Ovary (tissue), 10 donors: ENCODE measurements at places on chromosomes 5 and 9. TPM values are rescaled to one million over a fixed set of nuclear protein-coding genes. Genes with fewer than 3 reads are reported as not detected.

- H3K4me3 ChIP-seq: no peak overlapping the region
- no peak overlapping the region for H3K27ac ChIP-seq
- no peak for DNase-seq
- H3K36me3 ChIP-seq: no peaks in the 10 kb centered on the region
Observed at GRCh38 chr9:108444400-108445358, 411.1 kb downstream of the ACTL7B start.

The CCNG1 gene
- total RNA-seq: 221 TPM

DNA sequence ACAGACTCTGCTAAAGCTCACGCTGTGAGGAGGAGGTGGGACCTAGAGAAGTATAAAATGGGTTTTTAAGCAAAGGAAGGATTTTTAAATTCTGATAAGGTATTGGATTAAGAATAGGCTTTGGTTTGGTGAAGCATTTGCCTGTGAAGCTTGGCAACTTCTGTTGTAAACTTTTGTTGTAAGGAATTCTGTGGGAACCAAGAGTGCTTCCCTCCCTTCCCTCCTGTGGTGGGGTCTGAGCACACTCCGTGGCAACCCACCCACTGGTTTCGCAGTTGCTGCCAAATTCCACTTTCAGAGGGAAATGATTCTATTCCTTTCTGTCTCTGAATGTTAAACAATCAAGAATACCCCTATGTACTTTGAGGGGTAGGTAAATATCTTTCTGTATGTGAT lies 28.6 kb upstream of the GTF2H2C start:
- no peaks in the 10 kb centered on the region for H3K4me1 ChIP-seq
- no peak overlapping the region for H3K4me3 ChIP-seq
- no peaks in the 10 kb centered on the region for H3K36me3 ChIP-seq
- no peak for DNase-seq

GRCh38 chr9:69593301-69593700 lies 78.9 kb downstream of the APBA1 start:
- no peaks in the 10 kb centered on the region for H3K27me3 ChIP-seq
- peaks cover 2% of the 10 kb centered on the region for H3K4me1 ChIP-seq

DNA sequence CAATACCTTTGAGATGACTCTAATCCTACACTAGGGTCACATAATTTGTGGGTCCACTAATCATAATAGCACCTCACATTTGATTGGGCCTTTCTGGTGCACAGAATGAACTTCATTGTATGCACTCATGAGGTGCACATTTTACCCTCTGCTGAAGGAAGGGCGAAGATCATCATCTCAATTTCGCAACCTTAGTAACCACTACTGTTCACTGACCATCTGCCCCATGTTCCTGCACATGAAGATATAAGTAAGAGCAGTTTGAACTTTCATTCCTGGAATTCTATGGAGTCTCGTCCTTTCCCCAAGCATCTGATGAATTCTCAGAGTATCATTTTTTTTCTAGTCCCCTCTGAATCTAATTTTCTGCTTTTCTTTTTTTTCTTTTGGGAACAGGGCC lies 21.2 kb downstream of the GAS1 start:
- no peaks in the 10 kb centered on the region for H3K4me1 ChIP-seq
- H3K36me3 ChIP-seq: no peaks in the 10 kb centered on the region
- H3K27ac ChIP-seq: no peak overlapping the region
- no peak overlapping the region for H3K4me3 ChIP-seq

DNA sequence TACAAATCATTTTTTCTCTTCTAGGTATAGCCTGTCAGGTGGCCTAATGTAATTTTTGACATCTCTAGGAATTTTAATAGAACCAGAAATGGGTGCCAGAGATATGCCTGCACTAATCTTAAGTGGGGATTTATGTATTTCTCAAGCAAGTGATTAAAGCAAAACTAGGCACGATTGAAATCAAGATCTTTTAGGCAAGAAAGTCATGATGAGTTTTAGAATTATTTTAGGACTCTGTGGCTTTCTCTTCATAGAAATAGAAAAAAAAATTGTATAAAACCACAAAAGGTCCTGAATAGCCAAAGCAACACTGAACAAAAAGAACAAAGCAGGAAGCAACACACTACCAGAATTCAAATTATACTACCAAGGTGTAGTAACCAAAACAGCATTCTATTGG lies 952 bp upstream of the AMACR start:
- no peaks in the 10 kb centered on the region for H3K27me3 ChIP-seq
- no peaks in the 10 kb centered on the region for H3K36me3 ChIP-seq
- peak overlapping the region; percentile 54 for H3K4me3 ChIP-seq
- peaks cover 2% of the 10 kb centered on the region for H3K4me1 ChIP-seq
- peak overlapping the region; percentile 85 for H3K27ac ChIP-seq
- no peak for DNase-seq

DNA sequence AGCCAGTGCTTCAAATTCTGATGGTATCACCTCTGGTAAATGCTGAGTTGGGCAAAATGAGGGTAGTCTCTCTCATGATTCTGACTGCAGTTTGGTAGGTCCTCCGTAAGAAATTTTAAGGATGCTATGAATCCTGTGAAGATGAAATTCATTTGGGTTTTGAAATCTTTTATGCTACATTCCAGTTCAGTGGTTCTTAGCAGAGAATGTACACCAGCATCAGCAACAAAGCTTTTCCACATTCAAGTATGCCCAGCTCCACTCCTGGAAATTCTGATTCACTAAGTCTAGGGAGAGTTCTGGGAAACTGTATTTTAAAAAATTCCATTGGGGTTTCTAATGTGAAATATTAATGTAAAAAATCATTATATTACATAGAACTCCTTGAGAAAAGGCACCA lies 33.6 kb upstream of the ACOT12 start:
- DNase-seq: no peak
- no peaks in the 10 kb centered on the region for H3K36me3 ChIP-seq
- H3K27ac ChIP-seq: no peak overlapping the region
- peaks cover 3% of the 10 kb centered on the region for H3K4me1 ChIP-seq

The FSTL4 gene
- total RNA-seq: not detected

DNA sequence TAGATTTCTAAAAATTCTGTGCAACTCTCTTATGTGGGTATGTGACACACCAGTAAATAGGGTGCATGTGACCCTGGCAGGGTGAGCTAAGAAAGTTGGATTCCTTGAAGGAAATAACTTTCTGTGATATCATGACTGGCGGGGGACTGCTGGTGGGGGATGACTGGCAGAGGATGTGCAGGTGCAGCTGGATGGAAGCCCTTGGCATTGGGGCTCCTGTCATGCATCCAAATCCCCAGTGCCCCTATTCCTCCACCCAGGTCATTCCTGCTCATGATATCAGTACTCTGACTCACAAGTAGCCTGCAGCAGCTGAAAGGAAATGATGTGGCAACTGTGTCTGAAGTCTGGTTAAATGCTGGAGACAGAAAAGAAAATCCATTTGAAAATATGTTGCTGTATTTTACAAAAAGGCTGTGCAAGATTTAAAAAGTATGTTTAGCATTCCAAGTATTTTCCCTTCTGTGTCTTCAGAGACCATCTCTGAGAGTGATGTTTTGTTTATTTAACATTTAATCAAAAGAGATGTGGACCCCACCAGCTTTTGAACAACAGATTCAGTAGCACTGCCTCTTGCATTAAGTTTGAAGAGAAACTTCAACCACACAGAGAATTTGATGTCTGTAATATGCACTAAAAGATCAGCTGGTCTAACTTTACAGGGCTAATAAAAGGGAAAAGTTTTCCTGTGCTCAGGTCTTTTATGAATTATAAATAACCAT lies 17.9 kb upstream of the ZSWIM6 start:
- H3K4me1 ChIP-seq: peaks cover 2% of the 10 kb centered on the region
- H3K4me3 ChIP-seq: no peak overlapping the region
- no peak overlapping the region for H3K27ac ChIP-seq
- H3K36me3 ChIP-seq: no peaks in the 10 kb centered on the region
- no peaks in the 10 kb centered on the region for H3K27me3 ChIP-seq
- no peak for DNase-seq

DNA sequence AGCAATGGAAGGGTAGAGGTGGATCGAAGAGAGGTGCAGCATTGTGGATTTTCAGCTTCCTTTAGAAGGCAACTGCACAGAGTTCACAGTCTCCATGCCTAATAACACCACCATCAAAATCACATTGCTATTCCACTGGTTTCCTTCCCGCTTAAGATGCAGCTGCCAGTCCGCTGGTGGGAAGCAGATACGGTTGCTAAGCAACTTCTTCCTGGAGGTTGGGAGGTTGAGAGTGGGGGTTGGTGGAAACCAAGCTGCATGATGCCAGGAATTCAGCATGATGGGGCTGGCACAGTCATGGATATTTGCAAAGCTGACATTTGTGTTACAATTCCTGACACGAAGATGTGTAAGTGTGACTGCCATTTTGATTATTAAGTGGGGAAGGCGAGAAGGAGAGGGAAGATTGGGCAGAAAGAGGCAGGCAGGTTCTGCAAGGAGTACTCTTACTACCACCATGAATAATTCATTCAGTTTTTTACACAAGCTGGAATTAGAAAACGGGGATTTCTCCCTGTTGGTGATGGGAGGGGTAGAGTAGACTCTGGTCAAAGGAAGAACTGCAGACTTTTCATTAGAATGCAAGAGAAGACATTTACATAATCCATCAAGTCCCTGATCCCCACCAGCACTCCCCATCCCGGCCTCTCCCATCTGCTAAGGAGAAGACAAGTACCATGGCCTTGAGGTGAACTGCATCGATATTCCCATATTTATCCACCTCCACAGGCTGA lies 87.5 kb downstream of the GLDC start:
- H3K36me3 ChIP-seq: no peaks in the 10 kb centered on the region
- H3K4me3 ChIP-seq: no peak overlapping the region
- no peak overlapping the region for H3K27ac ChIP-seq
- DNase-seq: no peak
- H3K4me1 ChIP-seq: no peaks in the 10 kb centered on the region
- no peaks in the 10 kb centered on the region for H3K27me3 ChIP-seq

The PCSK5 gene
- total RNA-seq: 33.7 TPM

The MVB12B gene
- 17.8 TPM for total RNA-seq

GRCh38 chr5:5344051-5344571 lies 78.4 kb upstream of the ICE1 start:
- no peaks in the 10 kb centered on the region for H3K27me3 ChIP-seq
- no peak overlapping the region for H3K4me3 ChIP-seq
- no peaks in the 10 kb centered on the region for H3K36me3 ChIP-seq
- no peak overlapping the region for H3K27ac ChIP-seq
- no peak for DNase-seq

DNA sequence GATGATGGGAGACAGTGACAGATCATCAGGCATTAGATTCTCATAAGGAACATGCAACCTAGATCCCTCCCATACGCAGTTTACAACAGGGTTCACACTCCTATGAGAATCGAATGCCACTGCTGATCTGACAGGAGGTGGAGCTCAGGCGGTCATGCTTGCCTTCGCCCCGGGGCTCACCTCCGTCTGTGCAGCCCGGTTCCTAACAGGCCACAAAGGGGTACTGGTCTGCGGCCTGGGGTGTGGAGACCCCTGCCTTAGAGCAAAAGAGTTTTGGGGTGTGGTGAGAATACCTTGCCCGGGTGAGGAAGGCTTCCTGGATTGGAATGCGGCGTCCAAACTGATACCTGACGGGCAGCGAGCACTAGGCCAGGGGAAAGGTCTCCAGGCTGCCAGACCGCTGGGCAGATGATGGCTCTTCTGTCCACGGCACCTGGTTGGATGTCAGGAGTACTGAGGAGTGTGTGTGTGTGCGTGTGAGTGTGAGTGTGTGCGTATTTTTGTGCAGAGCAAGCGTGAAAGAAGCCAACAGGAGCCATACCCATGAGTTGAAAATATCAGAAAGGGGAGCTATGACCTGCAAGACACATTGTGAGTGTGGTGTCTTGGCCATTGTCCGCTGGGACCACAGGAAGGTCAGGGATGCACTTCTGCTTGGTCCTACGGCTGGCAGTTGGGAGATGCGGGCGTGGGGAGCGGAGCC lies 55.4 kb downstream of the ACER2 start:
- H3K27ac ChIP-seq: no peak overlapping the region
- H3K4me1 ChIP-seq: no peaks in the 10 kb centered on the region
- no peaks in the 10 kb centered on the region for H3K27me3 ChIP-seq
- H3K36me3 ChIP-seq: no peaks in the 10 kb centered on the region

- no peak for DNase-seq
- H3K36me3 ChIP-seq: no peaks in the 10 kb centered on the region
- H3K27ac ChIP-seq: no peak overlapping the region
- no peak overlapping the region for H3K4me3 ChIP-seq
Observed at GRCh38 chr5:144361406-144361805, 190.7 kb downstream of the KCTD16 start.

The PARP8 gene
- 20.7 TPM for total RNA-seq

GRCh38 chr9:129879103-129879699 lies 43.9 kb downstream of the USP20 start:
- H3K4me3 ChIP-seq: no peak overlapping the region
- H3K4me1 ChIP-seq: no peaks in the 10 kb centered on the region
- no peaks in the 10 kb centered on the region for H3K36me3 ChIP-seq
- no peak overlapping the region for H3K27ac ChIP-seq

DNA sequence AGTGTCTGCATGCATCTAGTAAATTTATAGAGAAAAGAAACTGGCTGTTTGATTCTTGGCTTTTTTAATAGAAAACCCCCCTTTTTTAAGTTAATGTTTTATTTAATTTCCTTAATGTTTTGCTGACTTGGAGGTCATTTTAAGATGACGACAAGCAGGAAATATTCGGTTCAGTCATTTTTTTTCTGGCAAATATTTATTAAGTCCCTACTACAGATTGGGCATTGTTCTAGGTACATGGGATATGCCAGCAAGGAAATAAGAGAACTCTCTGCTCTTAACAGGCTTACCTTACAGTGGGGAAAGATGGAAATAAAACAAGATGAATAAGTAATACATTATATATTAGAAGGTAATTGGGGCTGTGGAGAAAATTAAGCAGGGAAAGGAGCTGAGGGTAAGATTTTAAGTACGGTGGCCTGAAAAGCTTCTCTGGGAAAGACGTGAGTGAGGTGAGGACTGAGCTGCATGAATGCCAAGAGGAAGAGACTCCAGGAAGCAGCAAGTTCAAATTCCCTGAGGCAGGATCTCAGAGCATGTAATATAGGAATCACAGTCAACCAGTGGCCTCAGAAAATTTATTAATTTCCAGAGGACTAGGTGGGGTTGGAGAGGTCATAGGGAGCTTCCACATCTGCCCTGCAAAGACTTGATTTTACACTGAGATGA lies 316.0 kb upstream of the DAP start:
- no peak overlapping the region for H3K27ac ChIP-seq
- DNase-seq: no peak
- H3K36me3 ChIP-seq: no peaks in the 10 kb centered on the region

- no peak overlapping the region for H3K27ac ChIP-seq
- H3K4me3 ChIP-seq: no peak overlapping the region
- no peaks in the 10 kb centered on the region for H3K36me3 ChIP-seq
- no peaks in the 10 kb centered on the region for H3K4me1 ChIP-seq
- H3K27me3 ChIP-seq: no peaks in the 10 kb centered on the region
Observed at GRCh38 chr5:131221888-131222287, 42.0 kb upstream of the CDC42SE2 start.

DNA sequence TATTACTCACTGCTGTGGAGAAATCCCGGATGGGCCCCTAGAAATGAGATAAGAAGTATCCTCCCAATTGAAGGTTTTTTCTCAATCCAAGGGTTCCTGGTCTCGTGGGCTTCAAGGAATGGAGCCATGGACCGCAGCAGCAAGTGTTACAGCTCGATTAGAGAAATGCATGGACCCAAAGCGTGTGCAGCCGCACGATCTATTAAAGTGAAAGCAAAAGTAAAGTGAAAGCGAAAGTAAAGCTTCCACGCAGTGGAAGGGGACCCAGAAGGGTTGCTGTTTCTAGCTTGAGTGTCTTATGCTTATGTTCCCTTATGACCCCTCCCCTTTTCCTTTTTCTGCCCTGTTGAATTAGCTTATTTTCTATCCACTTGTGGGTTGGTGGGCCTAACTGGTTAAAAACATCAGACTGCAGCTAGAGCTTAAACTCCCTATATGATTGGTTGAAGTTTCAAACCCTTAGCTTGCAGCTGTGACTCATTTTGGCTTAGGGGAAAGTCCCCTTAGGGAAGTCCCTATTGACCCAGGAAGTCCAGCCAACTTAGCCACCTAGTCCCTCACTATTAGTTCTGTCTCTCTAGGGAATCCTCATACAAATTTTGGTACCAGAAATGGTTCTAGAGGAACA lies 1111.8 kb downstream of the TAF11L14 start:
- H3K36me3 ChIP-seq: no peaks in the 10 kb centered on the region
- H3K4me1 ChIP-seq: no peaks in the 10 kb centered on the region
- no peak overlapping the region for H3K27ac ChIP-seq
